ENCODE measurements at places on chromosomes 7 and 10.

DNA sequence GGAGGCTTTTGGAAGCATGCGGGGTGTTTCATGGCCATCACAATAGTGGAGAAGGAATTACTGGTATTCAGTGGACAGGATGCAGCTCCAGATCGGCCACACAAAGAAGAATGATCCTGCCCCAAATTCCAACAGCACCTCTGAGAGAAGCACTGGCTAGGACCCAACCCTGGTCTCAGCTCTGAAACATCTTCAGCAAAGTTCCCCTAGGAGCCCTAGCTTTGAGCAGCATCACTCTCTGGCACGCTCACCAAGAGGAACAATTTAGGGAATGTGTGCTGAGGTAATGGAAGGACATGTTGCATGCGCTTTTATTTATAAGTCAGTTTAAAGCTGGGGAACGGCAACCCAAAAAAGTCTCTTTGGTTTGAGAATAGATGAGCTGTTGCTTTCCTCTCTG lies 5.5 kb upstream of the OPN1SW start:
- DNase-seq, result peak; percentile 70

- DNase-seq, result no peak
Observed at GRCh38 chr7:139254281-139254680, 23.2 kb downstream of the UBN2 start.

- peak; percentile 8 for DNase-seq
Observed at GRCh38 chr7:92095380-92095779, 38.9 kb downstream of the CYP51A1 start.

DNA sequence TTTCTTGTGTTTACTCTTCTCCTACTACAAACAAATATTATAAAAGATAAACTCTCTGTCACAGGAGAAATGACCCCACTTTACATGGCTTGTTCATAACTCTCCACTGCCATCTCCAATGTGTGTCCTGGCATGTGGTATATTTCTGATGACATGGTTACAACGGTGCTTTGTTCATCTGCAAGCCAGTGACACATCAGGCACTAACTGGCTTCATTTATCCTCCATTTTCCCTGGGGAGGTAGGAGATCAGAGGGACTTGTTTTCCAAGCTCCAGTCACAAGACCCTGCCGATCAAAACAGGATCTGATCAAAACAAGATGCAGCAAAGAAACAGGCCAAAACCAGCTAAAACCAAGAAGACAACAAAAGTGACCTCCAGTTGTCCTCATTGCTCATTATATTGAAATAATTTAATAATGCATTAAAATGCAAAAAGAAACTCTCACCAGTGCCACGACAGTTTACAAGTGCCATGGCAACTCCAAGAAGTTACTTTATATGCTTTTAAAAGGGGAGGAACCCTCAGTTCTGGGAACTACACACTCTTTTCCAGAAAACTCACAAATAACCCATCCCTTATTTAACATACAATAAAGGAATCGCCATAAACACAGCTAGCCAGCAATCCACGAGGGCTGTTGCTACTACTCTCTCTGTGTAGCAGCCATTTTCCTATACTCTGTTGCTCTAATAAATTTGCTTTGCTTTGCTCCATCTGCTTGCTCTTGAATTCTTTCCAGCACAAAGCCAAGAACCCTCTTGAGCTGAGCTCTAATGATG lies 224.2 kb downstream of the XPNPEP1 start:
- DNase-seq, result peak; percentile 8

GRCh38 chr7:100641860-100642533 lies 645 bp upstream of the TFR2 start:
- DNase-seq, result no peak

GRCh38 chr10:114681542-114681941 lies 23.5 kb upstream of the ABLIM1 start:
- DNase-seq, result no peak

DNA sequence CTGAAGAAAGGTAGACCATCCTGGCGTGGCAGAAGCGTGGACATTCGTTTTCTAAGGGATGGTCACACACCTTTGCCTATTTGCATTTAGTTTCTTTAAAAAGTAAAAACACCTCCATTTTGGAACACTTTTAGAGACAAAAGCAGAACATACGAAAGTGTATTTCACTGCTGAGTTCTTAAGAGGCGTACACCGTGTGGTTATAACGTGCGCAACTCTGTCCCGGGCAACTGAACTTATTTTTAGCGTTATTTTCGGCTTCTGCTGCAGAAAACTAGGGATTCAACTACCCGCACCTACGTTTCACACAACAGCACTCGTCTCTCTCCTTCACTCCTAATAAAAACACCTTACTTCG lies 557 bp upstream of the LSM8 start:
- DNase-seq, result no peak

DNA sequence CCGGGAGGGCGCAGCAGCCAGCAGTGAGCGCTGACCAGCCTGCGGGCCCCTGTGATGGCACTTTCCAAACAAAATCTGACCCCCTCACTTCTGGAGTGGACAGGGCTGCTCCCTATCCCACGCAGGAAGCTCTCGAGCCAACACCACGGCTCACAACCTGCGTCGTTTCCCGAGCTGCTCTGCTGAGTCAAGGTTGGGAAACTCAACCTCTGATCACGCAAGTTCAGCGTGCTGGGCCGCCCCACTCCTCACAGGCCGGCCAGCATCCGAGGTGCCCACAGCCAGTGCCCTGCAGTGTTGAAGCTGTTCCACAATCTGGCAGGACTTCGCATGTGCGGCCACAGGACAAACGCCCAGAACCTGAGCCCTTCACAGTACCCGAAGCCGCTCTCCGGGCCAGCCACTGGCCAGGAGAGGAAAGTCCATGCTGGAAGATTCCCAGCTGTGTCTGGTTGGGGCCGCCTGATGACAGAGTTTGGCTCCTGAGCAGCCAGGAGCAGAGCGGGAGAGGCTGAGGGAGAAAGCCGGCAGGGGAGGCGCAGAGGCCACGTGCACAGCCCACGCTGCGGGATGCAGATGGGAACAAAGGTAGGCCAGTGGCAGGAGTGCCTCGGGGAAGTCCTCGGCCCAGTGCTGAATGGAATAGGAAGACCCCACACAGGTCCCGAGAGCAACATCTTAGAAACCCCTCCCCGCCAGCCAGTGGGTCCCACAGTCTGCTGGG lies 263.3 kb upstream of the TCERG1L start:
- DNase-seq, result no peak

DNA sequence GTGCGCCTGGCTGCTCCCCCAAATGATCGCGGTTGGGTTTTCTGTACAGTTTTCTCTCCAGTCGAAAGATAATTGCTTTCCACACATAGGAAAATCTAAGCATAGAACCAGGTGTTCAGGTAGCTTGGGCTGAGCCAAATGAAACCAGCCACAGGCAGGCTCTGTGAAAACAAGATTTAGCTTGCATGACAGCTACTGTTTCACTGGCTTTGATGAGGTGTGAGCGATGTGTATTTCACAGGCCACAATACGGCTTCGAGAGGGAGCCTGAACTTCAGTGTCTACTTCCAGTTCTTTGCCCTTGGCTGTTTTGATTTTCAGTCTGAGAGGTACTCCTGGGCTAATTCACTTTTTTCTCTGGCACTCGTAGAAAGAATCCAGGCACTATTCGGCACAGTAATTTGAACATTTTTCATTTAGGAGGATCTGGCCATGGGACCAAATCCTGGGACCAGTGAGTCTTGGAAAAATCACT lies 110.5 kb downstream of the JCAD start:
- DNase-seq, result peak; percentile 32

GRCh38 chr10:56973766-56974165 lies 612.7 kb upstream of the ZWINT start:
- no peak for DNase-seq

GRCh38 chr10:16440396-16441133 lies 3.8 kb downstream of the PTER start:
- DNase-seq, result peak; percentile 69

- no peak for DNase-seq
Observed at GRCh38 chr7:22610263-22610662, 110.3 kb upstream of the STEAP1B start.

GRCh38 chr10:99593312-99593711 lies 26.9 kb downstream of the SLC25A28 start:
- no peak for DNase-seq

DNA sequence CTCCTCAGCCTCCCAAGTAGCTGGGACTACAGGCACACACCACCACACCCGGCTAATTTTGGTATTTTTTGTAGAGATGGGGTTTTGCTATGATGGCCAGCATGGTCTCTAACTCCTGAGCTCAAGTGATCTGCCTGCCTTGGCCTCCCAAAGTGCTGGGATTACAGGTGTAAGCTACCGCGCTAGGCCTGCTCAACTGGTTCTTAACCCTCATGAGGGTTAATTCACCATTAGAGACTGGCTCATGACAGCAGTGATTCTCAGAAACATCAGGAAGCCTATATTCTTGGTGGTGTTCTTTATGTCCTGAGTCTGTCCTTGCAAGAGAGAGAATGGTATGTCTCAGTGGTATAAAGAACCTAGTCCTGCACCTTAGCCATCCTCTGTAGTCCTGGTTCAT lies 10.4 kb upstream of the NT5C2 start:
- DNase-seq, result no peak

GRCh38 chr7:111081546-111082267 lies 9.2 kb upstream of the LRRN3 start:
- DNase-seq, result no peak

DNA sequence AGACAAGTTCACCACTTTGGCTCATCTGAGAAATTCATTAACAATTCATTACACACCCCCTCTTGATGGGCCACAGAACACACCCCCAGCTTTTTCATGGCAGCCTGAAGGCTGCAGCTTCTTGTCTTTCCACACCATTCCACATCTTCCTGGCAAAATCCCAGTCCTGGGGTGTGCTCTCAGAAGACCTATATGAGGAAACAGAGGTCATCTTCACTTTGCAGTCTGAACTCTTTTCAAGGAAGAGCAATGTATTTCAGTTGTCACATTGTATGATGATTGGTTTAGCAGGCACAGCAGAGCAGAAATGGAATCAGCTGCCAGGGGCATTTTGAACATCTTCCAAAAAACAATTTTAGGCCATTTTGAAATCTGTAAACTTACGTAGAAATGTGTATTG lies 7.8 kb upstream of the LRRC27 start:
- DNase-seq, result no peak

DNA sequence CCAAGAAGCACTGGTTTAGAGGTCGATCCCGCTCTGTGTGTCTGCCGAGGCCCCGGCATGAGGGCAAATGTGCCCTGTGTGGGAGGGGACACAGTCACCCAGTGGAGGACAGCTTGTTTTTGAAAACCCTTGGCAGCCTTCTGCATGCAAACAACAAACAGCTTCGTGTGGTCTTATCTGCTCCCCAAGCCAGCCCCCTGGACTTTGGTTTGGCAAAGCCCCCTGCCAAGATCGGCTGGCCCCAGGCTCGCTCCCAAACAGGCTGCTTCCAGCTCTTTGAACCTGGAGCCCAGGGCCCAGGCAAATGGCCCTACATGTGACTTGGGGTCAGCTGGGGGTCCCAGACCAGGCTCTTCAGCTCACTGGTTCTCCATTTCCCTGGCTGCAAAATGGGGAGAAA lies 2.9 kb downstream of the ELN start:
- no peak for DNase-seq

GRCh38 chr10:101614663-101615524 lies 26.8 kb downstream of the DPCD start:
- DNase-seq, result no peak

DNA sequence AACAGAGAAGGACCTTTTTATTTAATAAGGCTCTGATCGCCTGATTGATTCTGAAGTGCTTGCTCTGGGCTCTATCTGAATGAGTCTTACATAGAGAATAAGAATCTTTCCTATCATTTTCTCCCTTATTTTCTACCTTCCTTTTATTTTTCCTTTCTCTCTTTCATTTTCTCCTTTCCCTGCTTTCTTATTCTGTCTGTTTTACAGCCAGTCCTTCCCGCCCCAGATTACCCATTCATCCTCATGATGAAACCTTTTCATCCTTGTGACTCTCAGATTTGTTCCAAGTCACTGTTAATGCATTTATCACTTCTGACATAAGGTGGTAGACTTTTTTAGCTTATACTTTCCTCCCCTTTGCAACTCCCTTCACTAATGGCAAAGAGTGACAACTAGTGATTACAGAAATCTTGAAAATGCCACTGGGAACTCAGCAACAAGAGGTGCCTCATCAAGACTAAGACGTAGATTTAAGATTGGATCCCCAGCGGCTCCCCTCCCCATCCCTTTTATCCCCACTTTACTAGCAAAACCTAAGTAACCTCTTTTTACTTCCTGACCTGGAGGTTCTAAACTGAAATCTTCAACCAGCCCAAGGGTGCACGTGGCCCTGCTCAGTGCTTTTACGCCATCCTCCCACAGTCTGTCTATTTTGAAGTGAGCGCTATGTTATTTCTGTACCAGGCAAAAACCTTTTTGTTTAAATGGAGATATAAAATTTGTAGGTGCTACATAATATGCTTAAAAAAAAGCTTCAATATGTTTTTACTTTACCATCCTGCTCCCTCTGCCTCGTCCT lies 179.8 kb downstream of the DYNC1I1 start:
- DNase-seq, result no peak

- peak; percentile 35 for DNase-seq
Observed at GRCh38 chr10:133030781-133031180, 56.9 kb upstream of the ADGRA1 start.

- DNase-seq, result no peak
Observed at GRCh38 chr10:91690996-91691676, 58.3 kb upstream of the PPP1R3C start.

- peak; percentile 39 for DNase-seq
Observed at GRCh38 chr10:97000487-97001182, 168.5 kb downstream of the LCOR start.

GRCh38 chr7:66055321-66055956 lies 20.2 kb upstream of the ASL start:
- no peak for DNase-seq

- no peak for DNase-seq
Observed at GRCh38 chr7:130387306-130387627, 7.0 kb downstream of the CPA1 start.

GRCh38 chr10:10294881-10295529 lies 722.7 kb upstream of the CELF2 start:
- DNase-seq, result no peak

DNA sequence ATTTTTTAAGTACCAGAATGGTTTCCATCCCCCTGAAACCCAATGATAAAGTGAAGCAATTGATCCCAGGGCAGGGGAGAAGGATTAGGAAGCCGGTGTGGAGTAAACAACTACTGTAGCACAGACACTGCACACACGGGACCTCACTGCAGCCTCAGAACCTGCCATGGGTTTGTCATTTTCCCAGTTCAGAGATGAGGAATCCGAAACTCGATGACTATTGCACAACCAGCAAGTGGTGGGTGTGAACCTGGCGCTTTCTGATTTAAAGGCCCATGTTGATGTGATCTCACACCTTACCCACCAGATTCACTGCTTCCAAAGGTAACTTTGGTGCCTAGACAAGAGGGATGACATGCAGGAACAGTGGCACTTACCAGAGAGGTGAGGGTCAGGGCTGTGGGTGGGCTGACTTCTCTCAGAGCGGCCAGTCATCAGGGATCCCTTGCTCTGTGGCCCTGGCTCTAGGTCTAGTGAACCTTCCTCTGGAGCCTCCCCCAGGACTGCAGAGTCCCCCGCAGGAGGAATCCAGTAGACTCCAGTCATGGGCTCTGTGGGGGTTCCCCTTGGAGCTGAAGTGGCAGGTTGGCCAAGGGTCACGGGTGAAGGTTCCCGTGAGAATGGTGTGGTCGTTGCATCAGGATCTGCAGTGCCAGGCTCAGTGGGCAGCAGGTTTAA lies 62.8 kb downstream of the PKD1L1 start:
- DNase-seq, result no peak
